ENCODE measurements at places on chromosomes 11 and 22.

DNA sequence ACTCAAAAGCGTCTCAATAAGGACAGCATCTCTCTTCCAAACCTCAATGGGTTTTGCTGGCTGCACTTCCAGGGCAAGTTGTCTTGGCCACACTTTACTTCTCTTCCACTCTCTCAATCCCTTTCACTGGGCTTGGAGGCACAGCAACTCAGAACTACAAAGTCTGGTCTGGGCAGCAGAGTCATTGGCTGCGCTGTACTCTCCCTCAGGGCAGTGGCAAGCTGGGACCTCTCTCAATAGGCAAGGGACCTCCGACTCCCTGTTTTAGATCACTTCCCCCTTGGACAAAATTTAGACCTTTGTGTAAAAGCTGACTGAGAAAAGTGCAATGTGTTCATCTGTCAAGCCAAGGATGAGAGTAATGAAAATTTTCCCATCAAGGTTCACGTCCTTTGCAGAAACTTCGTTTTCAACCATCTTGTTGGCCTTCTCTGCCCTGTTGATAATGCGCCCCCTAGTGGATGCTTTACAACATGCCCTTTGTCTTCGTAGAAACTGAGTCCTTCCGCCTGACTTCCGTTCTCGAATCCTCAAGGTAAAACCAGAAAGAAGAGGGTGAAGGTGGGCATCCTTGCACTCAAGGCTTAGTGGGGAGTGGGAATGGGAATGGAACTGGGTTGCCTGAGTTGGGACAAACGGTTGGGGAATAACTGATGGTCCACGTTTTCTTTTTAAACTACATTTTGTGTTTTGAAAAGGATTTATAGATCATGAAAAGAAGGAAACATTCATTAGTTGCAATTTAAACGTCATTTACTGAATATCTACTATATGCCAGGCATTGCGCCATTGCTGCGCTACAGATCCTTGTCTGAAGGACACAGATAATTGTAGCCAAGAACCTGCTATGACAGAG lies 99.1 kb downstream of the CD44 start:
- DNase-seq: peak; percentile 70

GRCh38 chr11:82012276-82012675 lies 721.4 kb downstream of the FAM181B start:
- no peak for DNase-seq

- DNase-seq: peak; percentile 8
Measured at GRCh38 chr22:25759825-25760231, 17.8 kb downstream of the MYO18B start.

GRCh38 chr22:45103756-45104155 lies 60.0 kb upstream of the NUP50 start:
- no peak for DNase-seq
